ENCODE measurements at places on chromosomes 16 and 17. TPM values are rescaled to one million over a fixed set of nuclear protein-coding genes. Genes with fewer than 3 reads are reported as not detected.

KRT33B gene
- total RNA-seq, result not detected

SOX15 gene
- total RNA-seq, result 0.27 TPM

KCNG4 gene
- total RNA-seq, result not detected

PLD6 gene
- 6.9 TPM for total RNA-seq

TAX1BP3 gene
- 323 TPM for total RNA-seq

DNASE1L2 gene
- total RNA-seq, result 1.3 TPM

ASPA gene
- not detected for total RNA-seq

CACNG5 gene
- not detected for total RNA-seq
